Urinary bladder (tissue), 4 donors: ENCODE measurements at places on chromosomes 2 and 18. TPM values are rescaled to one million over a fixed set of nuclear protein-coding genes. Genes with fewer than 3 reads are reported as not detected.

MYO5B gene
- polyA plus RNA-seq: 2.7 TPM

KIAA1328 gene
- 5.4 TPM for polyA plus RNA-seq

NFATC1 gene
- 8.5 TPM for polyA plus RNA-seq

SLC30A3 gene
- polyA plus RNA-seq: 0.04 TPM

- DNase-seq: no peak
Measured at GRCh38 chr18:58511306-58511705, 117.6 kb downstream of the ALPK2 start.

DNA sequence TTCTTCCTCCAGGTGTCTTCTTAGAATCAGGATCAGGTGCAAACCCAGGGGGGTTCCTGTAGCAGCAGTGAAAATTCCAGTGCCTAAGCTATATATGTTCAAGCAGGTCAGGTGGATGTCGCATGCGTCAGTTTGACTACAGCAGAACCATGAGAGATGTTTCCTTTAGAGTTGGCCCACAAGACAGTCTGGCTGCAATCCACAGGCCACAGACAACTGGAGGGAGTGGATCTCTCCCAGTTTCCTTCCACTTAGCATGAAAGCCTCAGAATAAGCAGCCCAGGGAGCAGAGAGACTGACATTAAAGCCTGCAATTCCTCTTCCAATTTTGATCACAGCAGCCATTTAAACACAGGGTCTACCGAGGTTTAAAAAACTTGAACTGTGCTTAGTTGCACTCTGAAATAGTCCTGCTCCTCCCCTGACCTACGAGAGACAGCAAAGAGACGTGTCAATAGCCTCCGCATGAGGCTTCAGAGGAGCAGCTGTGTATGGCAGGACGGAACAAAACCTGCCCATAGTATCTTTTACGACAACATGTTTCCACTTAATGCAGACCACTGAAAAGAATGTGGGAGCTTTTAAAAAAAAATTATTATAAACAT lies 988 bp upstream of the KCNE4 start:
- DNase-seq: no peak

DNA sequence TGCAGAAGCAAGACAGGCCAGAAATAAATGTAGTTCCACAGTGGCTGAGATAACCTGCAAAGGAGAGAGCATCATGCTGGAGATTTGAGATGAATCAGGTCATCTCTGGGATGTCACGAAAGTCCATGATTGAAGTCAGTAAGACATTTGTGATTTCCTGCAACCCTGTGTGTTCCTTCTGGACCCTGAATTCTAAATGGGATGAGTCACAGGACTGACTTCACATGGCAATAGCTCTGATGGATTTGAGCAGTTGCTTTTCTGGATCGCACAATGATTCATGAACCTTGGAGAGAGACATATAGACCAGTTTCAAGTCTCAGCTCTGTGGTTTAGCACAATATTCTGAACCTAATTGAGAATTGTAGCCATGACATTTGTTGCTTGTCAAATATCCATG lies 102.9 kb downstream of the TSN start:
- no peak for DNase-seq

DNA sequence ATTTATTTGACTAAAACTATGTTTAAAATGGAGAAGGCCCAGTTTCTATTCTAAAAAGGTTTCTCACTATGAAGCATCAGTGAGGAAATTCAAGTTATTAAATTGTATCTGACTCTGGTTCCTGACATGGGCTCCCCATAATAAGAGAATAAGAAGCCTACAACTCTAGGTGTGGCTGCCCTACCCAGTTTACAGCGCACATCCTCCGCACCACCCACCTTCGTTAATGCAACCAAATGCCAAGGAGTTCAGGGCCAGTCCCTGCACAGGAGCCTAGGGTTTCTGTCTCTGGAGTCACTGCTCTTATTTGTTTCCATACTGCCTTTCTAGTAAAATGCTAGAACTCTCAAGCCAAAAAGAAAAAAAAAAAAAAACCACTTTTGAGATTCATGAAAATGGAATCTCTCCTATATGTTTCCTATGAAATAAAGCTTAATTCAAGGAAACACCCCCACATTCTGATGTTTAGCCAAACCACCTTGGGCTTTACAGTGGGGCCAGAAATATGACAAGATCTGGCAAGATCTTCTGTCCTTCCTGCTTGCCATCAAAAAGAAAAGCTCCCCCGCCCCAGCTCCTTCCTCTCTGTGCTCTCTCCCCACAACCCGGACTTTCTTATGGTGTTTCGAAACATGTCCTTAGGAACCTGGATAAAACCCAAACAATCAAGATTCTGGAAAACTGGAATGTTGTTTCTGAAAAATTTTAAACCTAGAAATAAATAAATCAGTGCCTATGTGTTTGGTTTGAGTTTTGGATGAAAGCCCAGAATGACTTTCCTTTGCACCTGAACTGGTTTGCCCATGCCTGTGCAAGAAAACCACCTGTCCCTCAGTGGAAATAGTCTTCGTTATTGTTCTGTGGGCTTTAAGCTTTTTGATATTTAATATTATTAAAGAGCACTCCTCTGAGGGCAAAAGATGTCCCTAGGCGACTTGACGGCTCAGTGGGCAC lies 136.7 kb downstream of the SP3 start:
- DNase-seq: peak; percentile 6

DNA sequence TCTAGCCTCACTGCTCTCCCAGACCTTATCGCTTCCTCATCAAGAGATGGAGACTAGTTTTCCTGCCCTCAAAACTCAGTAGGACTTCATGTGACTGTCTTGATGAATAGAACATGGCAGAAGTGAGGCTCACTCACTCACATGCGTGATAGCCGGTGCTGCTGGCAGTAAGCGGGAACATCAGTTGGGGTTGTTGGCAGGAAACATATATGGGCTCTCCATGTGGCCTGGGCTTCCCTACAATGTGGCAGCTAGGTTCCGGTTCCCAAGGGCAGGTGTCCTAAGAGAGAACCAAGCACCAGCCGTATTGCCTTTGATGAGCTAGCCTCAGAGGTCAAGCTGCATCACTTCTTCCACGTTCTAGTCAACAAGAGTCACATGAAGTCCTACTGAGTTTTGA lies 15.2 kb upstream of the FAHD2A start:
- no peak for DNase-seq

GRCh38 chr2:188551671-188552070 lies 260.0 kb downstream of the GULP1 start:
- DNase-seq: no peak

DNA sequence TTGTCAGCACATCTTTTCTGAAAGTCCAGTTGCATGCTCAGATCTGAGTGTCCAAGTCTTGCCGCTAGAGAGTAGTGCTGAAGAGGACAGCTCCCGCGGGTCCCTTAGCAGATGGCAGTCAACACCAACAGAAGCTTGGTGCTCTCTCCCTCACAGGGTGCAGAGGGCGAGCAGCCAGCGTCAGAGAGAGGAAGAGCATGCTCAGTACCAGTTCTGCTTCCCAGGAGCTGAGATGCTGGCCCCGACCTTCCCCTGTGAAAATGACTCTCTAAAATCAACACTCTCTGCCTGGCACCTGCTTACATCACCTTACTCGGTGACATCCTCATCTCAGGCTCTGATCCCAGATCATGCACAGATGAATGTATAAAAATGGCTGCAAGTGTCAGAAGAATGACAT lies 86.0 kb upstream of the TWIST2 start:
- no peak for DNase-seq

DNA sequence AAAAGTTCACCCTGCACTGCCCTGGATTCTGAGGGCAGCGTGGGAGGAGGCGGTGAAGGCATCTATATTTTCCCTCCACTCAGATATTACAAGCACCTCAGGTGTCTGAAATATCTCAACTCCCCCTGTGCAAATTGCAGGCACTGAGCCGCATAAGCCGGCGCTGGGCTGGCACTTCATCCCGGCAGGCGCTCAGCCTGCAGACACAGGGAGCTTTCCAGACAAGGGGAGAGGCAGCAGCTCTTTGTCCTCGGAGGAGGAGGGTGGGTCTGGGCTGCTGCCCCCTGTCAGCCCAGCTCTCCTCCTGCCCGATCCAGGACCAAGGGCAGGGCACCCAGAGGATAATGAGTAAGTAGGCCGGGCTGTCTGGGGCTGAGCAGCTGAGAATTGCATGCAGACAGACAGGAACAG lies 189.3 kb upstream of the MYT1L start:
- DNase-seq: no peak

GRCh38 chr2:43513216-43513615 lies 82.6 kb downstream of the THADA start:
- DNase-seq: no peak

DNA sequence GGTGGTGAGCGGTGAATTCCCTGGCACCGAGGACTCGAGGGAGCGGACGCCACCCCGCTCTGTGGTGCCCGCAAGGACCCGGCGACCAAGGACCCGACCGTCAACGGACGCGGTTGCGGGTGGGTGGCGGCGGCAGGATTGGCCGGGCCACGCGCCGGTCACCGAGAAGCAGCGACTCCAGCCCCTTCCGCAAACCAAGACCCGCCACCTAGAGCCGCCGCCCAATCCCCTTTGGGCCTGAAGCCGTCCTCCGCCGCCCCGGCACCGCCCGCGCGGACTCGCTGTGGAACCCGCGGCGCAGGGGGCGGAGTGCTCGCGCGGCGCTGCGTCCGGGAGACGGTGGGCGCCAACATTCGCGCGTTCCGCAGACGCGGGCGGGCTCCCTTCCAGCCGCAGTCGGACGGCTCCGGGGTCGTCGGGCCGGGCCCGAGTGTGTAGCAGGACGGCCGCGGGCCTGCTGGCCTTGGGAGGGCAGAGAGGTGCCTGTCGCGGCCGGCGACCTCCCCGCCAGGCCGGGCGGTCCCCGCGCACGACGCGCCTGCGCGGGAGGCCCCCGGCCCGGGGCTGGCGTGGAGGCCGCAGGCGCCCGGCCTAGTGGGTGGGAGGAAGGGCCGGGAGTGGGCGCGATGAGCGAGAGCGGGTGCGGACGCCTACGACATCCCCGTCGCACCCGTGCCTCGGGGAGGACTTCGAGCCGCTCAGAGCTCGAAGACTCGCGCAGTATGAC lies at the start of the genes FAM228B and PFN4:
TSS of gene FAM228B (plus strand) at position 275 of the 727 bp plus-strand sequence. CDS start 893 bp downstream, outside the sequence.
TSS of gene PFN4 (minus strand) at position 140 of the 727 bp plus-strand sequence. CDS start 799 bp downstream, outside the sequence.
- DNase-seq: peak; percentile 70

GRCh38 chr18:63949068-63949737 lies at the start of gene HMSD:
Gene HMSD, plus strand, starts transcription at chr18:63949301. Its CDS starts 4,155 bp downstream, at chr18:63953456.
- DNase-seq: no peak
